ENCODE measurements at places on chromosomes 5 and 9.

GRCh38 chr9:69444021-69444420 lies 119.0 kb downstream of the ENTREP1 start:
- no peak for DNase-seq

GRCh38 chr9:12817702-12818101 lies 42.9 kb downstream of the LURAP1L start:
- DNase-seq = no peak

DNA sequence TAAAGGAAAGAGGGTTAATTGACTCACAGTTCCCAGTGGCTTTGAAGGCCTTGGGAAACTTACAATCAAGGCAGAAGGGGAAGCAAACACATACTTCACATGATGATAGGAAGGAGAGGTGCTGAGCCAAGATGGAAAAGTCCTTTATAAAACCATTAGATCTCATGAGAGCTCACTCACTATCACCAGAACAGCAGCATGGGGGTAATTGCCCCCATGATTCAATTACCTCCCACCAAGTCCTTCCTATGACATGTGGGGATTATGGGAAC lies 99.7 kb downstream of the PTTG1 start:
- DNase-seq = no peak

DNA sequence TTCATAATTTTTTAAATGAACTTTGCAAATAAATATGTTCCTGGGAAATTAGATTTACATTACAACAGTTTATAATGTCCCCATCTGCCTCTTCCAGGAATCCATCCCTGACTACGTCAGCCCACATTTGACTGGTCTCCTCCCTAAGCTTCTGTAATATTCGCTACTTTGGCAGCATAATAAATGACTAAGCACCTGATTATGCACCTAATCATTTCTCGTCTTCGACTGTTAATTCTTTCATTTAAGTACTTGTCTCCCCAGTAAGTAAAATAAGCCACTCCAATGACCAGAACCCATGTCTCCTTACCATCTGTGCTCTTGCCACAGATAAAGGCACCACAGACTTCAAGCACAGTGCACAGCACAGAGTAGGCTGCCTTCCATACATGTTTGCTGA lies 122.7 kb downstream of the DENND1A start:
- no peak for DNase-seq

GRCh38 chr9:87148331-87149104 lies 201.2 kb upstream of the GAS1 start:
- no peak for DNase-seq

DNA sequence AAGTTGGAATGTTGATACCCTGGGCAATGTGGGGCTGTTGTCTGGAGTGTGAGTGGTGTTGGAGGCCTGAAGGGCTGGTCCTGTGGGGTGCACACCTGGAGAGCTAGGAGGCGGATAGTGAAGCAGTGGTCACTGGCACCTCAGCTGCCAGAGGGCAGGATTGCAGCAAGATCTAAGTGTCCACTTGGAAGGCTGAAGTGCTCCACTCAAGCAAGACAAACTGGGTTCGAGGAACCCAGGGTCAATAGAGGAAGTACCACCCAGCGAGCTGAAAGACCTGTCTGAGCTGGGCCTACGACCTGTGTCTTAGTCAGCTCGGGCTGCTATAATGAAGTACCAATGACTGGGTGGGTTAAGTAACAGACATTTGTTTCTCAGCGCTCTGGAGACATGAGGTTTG lies 39.7 kb upstream of the TJP2 start:
- no peak for DNase-seq

- no peak for DNase-seq
Observed at GRCh38 chr5:73174100-73174815, 1.3 kb downstream of the TMEM174 start.

- no peak for DNase-seq
Observed at GRCh38 chr5:128196791-128197190, 113.2 kb downstream of the SLC12A2 start.

DNA sequence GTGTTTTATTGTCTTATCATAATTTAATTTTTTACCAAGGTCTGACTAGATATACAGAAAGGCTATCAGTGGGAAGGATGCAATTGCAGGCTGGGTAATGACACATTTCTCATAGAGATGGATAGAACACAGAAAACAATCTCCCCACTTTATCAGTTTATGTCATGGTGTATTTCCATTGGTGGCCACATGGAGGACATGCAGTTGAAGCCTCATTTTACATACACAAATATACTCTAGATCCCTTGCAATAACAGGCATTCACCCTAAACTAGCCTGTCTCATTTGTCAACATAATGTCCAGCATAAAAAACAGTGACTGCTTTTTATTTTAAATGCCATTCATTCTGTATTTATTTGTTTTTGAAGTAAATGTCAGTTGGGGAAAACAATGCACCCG lies 526.3 kb downstream of the GABRG2 start:
- DNase-seq = no peak

GRCh38 chr9:14538526-14538925 lies 154.7 kb downstream of the ZDHHC21 start:
- DNase-seq = no peak

GRCh38 chr9:12993466-12993865 lies 218.6 kb downstream of the LURAP1L start:
- DNase-seq = no peak

- no peak for DNase-seq
Observed at GRCh38 chr5:88745093-88745696, 137.8 kb downstream of the MEF2C start.

DNA sequence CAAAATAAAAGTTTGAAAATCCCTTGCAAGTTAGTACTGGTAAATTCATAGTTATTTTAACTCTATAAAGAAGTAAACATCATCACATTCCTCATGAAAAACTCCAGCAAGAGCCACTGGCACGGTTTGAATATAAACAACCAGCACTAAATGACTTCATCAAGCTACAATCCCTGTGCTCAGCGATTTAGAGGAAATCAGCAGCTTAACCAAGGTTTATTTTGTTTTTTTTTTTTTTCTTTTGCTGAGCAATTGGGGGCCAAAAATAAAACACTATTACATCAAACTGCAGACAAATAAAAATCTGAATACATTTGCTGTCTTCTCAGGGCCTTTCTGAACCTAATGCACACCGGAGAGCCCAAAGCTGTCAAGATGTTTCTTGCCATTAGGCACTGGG lies 106.2 kb upstream of the SLC24A2 start:
- no peak for DNase-seq

DNA sequence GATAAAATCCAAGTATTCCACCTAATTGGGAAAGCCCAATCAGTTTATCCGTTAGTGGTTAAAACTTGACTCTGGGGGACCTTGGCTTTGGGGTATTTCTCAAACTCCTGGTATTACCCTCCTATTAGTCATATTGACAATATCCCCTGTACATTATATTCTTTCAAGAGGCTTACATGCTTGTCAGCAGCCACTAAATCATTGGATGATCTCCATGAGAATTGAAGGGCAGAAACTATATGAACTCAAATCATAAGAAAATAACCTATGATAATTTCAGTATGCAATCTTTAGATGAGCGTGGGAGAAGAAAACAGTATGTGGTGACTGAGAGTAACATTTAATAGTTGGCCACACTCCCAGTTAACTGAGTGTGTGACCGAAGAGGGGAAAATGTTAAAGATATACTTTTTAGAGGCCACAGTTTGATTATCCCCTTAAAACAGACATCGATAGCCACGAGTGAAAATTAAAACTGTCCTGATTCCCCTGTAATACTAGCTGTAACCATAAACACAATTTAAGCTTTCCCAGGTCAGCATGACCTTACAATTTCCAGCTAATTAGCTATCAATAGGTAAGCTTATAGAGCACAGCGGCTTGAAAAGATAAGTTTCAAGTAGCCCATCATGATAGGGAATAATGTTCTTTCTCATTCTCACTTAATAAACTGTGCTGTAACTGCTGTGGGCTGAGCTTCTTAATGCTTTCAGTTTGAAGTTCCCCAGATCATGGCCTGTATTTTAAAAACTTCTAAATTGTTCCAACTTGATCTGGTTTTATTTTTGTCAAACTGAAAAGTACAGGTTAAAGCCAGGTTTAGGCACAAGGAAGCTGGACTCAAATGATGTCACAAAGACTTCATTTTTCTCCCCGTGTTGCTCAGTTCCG lies 58.6 kb downstream of the PUM3 start:
- DNase-seq = no peak

GRCh38 chr5:26487553-26487952 lies 550.8 kb downstream of the CDH9 start:
- no peak for DNase-seq

GRCh38 chr5:17305964-17306725 lies 88.7 kb downstream of the BASP1 start:
- no peak for DNase-seq

- DNase-seq = no peak
Observed at GRCh38 chr9:126569036-126569435, 44.7 kb upstream of the LMX1B start.

DNA sequence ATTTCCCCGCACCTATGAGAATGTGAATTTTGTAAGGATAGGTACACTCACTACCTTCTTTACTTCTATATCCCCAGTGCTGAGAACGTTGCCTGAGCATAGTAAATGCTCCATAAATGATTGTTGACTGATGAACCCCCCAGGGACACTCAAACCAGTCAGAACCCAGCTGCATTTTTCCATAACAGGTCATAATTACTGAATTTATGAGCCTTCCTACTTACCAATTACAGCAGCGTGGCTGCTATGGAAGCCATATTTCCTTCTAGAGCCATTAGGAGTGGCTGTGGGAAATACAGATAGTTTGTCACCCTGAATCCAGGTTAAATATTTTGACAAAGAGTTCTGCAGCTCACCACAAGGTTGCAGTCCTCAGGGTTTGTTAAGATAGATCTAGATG lies 135.0 kb downstream of the TAF11L14 start:
- DNase-seq = no peak

- DNase-seq = no peak
Observed at GRCh38 chr9:38186404-38187115, 117.5 kb upstream of the SHB start.

DNA sequence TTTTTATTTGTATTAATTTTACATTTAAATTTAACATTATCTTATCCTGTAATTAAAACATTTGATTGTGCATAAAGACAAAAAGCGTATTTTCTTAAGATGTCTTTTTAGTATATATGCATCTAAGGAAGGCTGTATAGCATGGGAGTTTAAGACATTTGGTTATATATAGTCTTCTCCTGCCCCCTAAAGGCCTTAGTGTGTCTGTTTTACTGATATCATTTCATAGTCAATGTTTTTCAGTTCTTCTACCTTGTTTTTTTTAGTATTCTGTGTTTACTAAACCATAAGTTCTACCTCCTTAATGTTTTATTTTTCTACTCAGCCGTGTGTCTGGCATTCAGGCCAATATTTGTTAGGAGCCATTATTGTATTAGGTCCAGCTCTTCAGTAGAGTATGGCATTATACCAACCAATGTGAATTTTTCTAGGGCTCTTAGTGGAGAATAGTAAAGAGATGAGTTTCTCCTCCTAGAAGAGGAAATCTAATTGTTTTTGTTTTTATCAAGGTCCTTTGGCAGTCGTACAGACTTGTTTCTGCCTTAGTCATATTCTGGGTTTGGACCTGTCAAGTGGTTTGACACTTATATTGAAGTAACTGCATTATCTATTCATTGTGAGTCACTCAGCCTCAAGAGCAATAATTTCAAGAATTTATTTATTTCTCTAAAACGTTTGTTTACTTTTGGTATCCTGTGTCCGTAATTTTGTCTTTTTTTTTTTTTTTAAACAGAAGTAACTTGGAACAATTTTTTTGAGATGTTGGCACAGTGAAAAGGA lies 74.8 kb downstream of the SLF1 start:
- no peak for DNase-seq

All from stimulated activated CD8-positive, alpha-beta memory T cell treated with anti-CD3 and anti-CD28 coated beads, Interleukin-2, amount 100 ng/mL, for 48 hours (primary cell).